ENCODE measurements at places on chromosomes 12 and 14. TPM values are rescaled to one million over a fixed set of nuclear protein-coding genes. Genes with fewer than 3 reads are reported as not detected.

- ATAC-seq = no peak
Measured at GRCh38 chr12:66837311-66837627, 158.4 kb upstream of the GRIP1 start.

- ATAC-seq = no peak
Measured at GRCh38 chr14:101226265-101226602, 322.7 kb upstream of the RTL1 start.

The LRP1-AS gene
- not detected for total RNA-seq

The RPS6KL1 gene
- total RNA-seq = 4.0 TPM

- ATAC-seq = no peak
Measured at GRCh38 chr12:81819991-81820633, 61.0 kb upstream of the PPFIA2 start.

DNA sequence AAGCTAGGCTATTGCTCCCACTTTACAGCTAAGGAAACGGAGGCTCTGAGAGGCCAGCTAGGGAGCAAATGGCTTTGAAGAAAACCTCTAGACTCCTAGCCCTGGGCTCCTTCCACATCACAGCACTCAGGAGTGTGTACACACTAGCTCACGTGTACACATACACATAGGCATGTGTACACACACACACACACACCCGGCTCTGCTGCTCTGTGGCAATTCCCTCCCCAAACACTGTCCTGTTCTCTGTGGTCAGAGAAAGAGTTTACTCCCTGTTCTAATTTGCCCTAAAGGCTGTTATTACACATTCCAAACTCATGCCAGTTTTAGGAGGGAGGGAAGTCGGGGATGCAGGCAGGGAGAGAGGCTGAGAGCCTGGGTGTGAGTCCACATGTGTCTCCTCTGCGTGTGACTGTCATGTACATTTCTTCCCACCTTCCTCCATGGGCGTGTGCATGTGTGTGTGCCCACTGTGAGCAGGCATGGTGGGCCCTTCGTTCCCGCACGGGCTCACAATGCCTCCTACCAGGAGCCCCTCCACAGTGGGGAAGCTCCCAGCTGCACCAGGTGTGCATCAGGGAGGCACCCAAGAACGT, 14.2 kb downstream of the TRPV4 start:
- ATAC-seq = no peak

GRCh38 chr14:89325299-89325883, 91.6 kb downstream of the FOXN3 start:
- ATAC-seq = no peak

The GLIPR1L1 gene
- not detected for total RNA-seq

The DPPA3 gene
- total RNA-seq = not detected

DNA sequence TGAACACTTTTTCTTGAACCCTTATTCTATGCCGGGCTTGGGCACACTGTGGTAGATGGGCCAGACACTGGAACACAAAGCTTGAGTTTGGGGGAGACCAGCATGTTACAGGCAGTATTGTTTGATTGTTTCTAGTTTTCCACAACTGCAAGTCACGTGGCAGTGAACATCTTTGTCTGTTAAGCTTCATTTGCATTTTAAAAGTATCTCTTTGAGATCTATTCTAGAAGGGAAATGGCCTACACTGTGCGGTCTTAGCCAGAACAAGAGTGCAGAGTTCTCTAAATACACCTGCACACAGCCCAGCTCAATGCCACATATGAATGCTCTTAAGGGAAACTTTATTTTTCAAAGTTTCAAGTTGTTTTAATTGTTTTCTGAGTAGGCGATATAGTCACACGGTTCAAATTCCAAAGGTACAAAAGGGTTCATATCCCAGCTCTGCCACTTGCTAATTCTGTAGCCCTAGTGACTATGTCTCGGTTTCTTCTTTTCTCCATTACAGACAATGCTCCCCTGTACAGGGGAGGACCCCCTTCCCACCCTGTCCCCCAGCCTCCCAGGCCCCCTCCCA, 24.9 kb downstream of the RIN3 start:
- no peak for ATAC-seq

GRCh38 chr14:56417173-56417572, 162.4 kb upstream of the TMEM260 start:
- no peak for ATAC-seq

DNA sequence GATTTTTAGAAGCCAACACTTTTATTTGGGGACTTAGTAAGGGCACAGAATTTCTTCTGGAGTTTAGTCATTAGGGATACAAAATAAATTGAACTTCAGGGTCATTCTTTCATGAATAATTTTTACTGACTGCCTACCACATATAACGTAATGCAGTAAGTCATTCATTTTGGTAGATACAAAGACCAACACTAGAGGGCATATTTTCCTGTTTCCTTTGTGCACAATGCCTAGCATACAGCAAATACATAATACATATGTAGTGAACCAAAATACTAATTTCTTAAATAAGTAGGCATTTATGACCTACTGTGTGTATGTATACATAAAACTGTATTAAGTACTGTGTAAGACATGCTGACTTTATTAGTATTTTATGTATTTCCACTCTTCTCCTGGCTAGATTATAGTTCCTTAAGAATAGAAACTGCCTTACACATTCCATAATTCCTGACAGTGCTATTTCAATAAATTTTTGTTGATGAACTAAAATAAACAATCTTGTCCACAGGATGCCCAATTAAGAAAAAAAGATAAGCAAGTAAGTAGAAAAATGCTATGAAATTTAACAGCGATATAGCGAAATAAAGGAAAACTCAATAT, 47.9 kb downstream of the PPP1R12A start:
- ATAC-seq = no peak

The SLC4A8 gene
- total RNA-seq = 5.3 TPM

GRCh38 chr12:92554158-92555073, 148.4 kb upstream of the PLEKHG7 start:
- no peak for ATAC-seq

The FAM186B gene
- total RNA-seq = not detected
